ENCODE measurements at places on chromosomes 7 and 10.

DNA sequence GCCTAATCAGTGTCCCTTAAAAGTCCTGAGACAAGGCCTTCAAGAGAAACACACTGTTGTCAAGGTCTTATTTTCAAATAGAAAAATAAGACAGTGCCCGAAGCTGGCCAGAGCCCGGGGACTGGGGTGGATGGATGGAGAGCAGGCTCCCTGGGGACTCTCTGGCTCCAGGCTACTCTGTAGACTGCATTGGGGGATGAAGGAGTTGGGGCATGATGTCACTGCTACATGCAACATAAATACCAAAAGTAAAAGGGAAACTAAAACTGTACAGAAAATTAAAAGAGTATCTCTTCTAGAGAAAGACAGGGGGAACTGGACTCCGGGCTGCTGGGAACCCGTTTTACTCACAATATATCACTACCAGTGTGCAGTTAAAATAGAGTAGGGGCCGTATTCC, 629.8 kb downstream of the KCNMA1 start:
- no peak for DNase-seq

- DNase-seq, result no peak
Observed at GRCh38 chr7:94398841-94399240, 4.1 kb downstream of the COL1A2 start.

- no peak for DNase-seq
Observed at GRCh38 chr7:78443811-78444210, 645.2 kb downstream of the PHTF2 start.

- no peak for DNase-seq
Observed at GRCh38 chr7:6422926-6423632, 24.7 kb downstream of the DAGLB start.

DNA sequence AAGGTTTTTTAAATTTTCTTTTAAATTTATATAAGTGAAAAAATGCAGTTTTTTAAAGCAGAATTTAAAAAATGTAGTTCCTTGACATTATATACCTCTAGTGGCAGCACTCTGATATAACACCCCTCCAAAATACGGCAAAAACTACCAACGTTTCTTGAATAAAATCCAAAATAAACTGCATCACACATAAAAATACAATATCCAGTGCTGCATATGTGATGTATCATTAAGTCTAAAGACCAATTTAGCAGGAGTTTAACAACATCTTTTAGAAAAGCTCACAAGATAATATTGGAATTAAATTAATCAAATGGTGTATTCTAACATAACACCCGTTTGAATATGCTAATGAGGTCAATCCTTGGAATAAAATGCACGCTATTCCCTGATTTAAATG, 1.4 kb downstream of the TCERG1L start:
- peak; percentile 9 for DNase-seq

DNA sequence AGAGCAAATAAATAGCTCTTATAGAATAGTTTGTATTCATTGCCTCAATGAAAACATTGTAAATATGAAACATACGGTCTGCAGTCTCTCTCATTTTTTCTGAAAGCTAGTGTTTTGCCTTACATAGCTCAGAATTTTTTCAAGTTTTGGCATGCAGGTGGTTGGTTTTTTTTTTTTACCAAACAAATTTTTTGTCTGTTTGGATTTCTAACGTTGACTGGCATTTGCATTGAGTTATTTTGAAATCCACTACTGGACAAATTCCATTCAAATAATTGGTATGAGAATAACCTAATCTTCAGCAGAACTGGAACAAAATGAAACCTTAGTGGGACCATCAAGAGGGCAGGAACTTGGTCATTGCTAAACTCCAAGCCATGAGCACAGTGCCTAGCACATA, 107.6 kb upstream of the SAMD8 start:
- no peak for DNase-seq

GRCh38 chr7:157472311-157473050, 135.7 kb downstream of the DNAJB6 start:
- DNase-seq, result no peak

GRCh38 chr10:121409466-121410104, 188.7 kb downstream of the FGFR2 start:
- DNase-seq, result no peak

DNA sequence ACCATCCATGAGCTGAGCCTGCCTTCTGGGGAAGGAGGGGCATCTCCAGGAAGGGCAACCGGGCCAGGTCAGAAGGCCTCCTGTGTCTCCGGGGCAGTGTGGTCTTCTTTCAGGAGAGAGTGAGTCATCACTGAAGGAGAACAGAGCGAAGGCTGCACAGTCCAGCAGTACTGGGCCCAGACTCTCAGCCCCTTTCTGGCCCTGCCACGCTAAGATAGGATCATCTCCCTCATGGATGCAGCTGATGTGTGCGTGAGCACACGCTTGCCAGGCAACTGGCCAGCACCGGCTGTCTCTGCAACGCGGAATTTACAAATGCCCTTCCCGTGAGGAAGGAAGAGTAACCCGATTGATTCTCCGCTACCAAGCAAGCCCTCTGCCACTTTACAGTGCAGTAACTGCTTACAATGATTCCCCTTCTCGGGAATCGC, 328.2 kb downstream of the TNS3 start:
- no peak for DNase-seq

GRCh38 chr10:69714572-69714971, 84.5 kb downstream of the FAM241B start:
- no peak for DNase-seq

- DNase-seq, result no peak
Observed at GRCh38 chr7:2242541-2243429, 759 bp downstream of the NUDT1 start.

- no peak for DNase-seq
Observed at GRCh38 chr10:6168084-6168483, 34.6 kb upstream of the PFKFB3 start.

DNA sequence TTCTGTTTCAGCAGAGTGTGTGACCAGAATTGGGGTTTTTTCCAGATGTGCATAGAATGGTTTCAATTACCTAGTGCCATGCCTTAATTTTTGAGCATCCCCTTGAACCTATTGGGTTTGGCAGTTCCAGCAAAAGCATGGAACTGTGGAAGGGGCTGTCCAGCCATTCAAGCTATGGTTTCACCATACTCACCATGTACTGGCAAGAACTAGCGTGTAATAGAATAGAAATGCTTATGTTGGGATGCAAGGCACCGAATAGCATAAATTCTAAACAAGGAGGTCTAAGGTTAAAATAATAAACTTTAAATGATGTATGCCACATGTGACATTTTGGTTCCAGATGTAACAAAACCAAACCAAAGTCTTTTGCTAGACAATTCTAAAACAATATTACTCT, 91.4 kb downstream of the MTERF1 start:
- DNase-seq, result no peak

DNA sequence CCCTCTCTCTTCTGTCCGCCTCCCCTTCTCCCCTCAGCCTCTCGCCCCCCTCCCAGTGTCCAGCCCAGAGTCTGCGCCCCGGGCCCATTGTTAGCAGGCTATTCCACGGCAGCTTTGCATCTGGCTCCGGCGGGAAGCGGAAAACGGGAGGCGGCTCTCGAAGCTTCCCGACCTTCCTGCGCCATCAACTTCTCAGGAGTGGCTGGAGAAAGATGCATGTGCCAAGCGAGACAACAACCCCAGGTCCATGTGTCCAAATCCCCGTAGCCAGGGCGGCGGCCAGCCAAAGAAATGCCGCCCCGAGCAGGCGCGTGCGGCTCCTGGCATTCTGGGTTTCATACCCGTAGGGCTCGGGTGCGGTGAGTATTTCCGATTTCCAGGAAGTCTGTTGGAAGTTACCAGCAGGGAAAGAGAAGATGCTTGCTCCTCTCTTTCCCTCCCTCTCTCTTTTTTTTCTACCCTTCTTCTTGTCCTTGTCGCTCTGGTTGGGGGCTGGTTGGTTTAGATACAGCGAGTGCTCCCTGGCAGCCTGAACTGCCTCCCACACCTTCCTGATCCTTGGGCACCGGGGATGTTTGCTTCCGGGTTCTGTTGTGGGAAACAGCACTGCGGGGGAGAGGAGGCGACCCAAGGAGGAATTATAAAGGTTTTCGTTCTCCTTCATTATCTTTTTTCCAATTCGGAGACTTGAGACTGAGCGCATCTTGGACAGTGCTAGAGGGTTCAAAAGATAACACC, 1.2 kb upstream of the HOXA2 start:
- no peak for DNase-seq

All from NCI-H1436 (cell line).